ENCODE measurements at places on chromosomes 16 and 17. TPM values are rescaled to one million over a fixed set of nuclear protein-coding genes. Genes with fewer than 3 reads are reported as not detected.

DNA sequence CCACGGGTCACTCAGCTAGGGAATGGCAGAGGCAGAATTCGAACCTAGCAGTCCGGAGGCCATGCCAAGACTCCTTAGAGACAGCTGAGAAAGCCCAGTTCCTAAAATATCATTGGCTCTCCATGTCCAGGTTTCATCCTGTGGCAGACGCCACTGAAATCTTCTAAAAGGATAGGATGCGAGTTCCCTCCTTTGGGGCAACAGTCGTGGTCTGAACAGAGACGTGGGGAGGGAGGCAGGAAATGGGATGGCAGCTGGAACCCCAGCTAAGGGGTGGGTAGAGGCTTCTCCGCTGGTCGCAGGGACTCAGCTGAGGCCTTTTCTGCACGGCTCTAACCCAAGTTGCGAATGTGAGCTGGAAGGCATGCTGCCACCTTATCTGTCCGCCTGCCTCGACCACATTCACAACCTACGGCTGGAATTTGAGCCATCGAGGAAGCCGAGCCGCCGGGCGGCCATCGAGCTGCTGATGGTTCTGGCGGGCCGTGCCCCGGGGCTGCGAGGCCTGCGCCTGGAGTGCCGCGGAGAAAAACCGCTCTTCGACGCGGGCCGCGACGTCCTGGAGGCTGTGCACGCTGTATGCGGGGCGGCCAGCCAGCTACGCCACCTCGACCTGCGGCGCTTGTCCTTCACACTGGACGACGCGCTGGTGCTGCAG is 1.9 kb upstream of the HSF4 start:
- no peak overlapping the region for H3K4me3 ChIP-seq
- H3K27me3 ChIP-seq, result no peaks in the 10 kb centered on the region
- DNase-seq, result no peak
- no peaks in the 10 kb centered on the region for H3K4me1 ChIP-seq

Gene RGS11
- total RNA-seq, result 3.3 TPM

- H3K27me3 ChIP-seq, result no peaks in the 10 kb centered on the region
- peaks cover 2% of the 10 kb centered on the region for H3K36me3 ChIP-seq
- no peaks in the 10 kb centered on the region for H3K4me1 ChIP-seq
- no peak overlapping the region for H3K27ac ChIP-seq
- no peak overlapping the region for H3K4me3 ChIP-seq
Measured at GRCh38 chr17:67137026-67137370, 92.6 kb downstream of the CACNG1 start.

Gene JMJD6
- 55.4 TPM for total RNA-seq

Gene TMEM238L
- not detected for total RNA-seq

DNA sequence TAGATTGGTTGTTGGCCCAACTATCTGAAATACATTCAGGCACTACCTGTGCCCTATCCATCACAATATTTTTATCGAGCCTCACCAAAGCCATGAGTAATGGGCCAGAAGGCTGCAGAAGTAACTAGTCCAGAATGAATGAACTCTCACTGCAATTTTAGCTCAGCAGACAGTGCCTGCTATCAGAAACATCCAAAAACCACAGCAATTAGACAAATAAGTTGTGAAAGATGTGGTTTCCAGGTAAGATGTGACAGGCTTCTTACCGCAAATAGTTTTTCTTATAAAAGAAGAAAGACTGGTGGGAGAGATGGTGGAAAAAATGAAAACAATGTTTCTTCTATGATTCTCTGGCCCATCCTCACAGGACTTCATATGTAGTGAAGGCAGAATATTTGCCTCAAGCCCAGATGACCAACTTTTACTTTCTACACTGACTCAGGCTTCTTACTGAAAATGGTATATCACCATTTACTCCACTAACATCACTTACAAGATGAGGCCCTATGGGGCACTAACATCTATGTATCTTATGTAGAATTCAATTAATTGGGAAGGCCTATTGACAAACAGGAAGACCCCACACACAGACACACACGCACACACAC is 9.8 kb upstream of the RFFL start:
- H3K36me3 ChIP-seq, result no peaks in the 10 kb centered on the region
- no peaks in the 10 kb centered on the region for H3K27me3 ChIP-seq
- no peak for DNase-seq
- H3K4me1 ChIP-seq, result no peaks in the 10 kb centered on the region

DNA sequence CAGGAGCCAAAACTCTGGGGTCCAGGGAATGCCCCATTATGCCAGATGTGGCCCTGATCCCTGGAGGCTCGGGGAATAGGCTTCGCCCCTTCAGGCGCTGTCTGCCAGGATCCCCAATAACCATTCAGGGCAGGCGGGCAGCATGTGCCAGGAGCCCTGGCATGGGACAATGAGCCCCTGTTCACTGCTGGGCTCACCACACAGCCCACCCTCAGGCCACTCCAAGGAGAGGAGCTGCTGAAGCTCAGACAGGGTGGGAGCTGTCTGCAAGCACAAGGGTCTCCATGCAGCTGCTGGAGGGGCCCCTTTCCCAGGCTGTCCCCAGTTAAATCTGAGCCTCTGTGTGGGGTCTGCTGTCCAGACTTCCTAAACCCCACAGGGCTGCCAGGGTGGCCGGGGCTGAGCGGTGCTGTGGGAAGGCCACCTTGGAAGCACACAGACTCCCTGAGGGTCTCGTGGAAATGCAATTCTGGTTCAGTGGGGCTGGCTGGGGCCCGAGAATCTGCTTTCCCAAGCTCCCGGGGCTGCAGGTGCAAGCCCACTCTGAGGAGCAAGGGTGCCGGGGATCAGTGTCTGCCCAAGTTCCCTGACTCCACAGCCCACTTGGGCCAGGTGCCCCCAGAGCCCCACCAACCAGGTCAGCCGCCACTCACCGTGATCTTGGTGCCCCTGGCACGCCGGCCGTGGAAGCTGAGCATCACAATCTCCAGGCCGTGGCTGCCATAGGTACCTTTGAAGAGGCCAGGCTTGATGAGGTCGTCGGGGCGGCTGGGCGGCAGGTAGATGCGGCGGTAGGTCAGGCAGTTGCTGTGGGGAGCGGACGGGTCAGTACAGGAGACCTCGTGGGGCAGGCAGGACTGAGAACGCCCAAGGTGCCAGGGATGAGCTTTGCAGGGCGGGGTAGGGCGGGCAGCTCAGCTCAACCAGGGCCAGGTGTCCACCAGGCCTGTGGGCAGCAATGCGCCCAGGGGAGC is 17.7 kb upstream of the C16orf95 start:
- H3K4me1 ChIP-seq, result no peaks in the 10 kb centered on the region
- H3K27me3 ChIP-seq, result no peaks in the 10 kb centered on the region
- H3K27ac ChIP-seq, result no peak overlapping the region
- DNase-seq, result no peak

GRCh38 chr16:47029724-47030123 is 56.2 kb upstream of the DNAJA2 start:
- no peak for DNase-seq
- no peaks in the 10 kb centered on the region for H3K4me1 ChIP-seq
- no peaks in the 10 kb centered on the region for H3K27me3 ChIP-seq
- no peaks in the 10 kb centered on the region for H3K36me3 ChIP-seq
- no peak overlapping the region for H3K27ac ChIP-seq
- no peak overlapping the region for H3K4me3 ChIP-seq

DNA sequence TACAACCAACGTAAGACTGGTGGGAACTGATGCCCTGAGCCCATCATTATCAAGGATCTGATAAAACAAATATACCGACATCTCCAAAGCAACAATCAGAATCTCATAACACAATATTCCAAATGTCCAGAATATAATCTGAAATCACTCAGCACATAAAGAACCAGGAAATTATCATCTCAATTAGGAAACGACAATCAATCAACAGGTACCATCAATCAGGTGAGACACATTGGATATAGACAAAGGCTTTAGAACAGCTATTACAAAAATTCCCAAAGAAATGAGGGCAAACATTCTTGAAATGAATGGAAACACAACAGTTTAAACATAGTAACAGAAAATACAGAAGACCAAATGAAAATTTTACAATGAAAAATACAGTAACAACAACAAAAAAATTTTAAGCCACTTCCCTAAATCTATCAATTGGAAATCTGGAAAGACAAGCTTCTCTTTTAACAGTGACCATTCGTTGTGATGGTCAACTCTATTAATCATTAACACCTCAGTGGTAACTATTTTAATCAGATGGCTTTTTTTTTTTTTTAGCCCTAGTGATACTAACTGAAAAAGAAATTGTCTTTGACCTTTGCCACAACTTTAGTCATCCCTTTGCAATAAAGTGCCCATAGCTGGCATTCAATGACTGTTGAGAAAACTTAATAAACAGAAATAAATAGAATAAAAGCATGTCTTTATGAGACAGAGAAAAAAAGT is 70.4 kb downstream of the USP32 start:
- no peaks in the 10 kb centered on the region for H3K36me3 ChIP-seq
- no peak overlapping the region for H3K4me3 ChIP-seq
- H3K27ac ChIP-seq, result no peak overlapping the region
- no peaks in the 10 kb centered on the region for H3K27me3 ChIP-seq
- no peak for DNase-seq
- no peaks in the 10 kb centered on the region for H3K4me1 ChIP-seq

- H3K27ac ChIP-seq, result no peak overlapping the region
- no peaks in the 10 kb centered on the region for H3K4me1 ChIP-seq
- no peaks in the 10 kb centered on the region for H3K36me3 ChIP-seq
- H3K27me3 ChIP-seq, result no peaks in the 10 kb centered on the region
- H3K4me3 ChIP-seq, result no peak overlapping the region
Measured at GRCh38 chr17:74598346-74599022, 6.4 kb upstream of the CD300LD start.

DNA sequence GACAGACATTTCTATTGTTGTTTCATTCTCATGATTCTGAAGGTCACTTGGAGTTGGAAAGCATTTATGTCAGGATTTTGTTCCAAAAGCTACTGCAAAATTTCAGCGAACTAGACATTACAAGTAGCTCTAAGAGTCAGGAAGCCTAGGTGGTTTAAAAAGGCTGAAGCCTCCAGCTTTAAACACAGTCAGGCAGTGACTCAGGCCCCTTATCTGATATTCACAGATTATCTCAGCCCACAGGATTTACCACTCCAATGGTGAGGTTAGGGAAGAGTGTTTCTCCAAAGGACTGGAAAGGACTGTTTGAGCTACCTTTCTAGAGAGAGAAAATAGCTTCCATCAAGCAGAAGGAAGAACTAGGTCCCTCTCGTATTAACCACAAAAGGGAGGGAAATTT is 624.4 kb upstream of the C16orf82 start:
- DNase-seq, result no peak
- H3K4me3 ChIP-seq, result no peak overlapping the region
- no peaks in the 10 kb centered on the region for H3K4me1 ChIP-seq
- no peaks in the 10 kb centered on the region for H3K36me3 ChIP-seq

Measured in aorta (tissue), 5 donors.